ENCODE measurements at places on chromosomes 11 and 22.

DNA sequence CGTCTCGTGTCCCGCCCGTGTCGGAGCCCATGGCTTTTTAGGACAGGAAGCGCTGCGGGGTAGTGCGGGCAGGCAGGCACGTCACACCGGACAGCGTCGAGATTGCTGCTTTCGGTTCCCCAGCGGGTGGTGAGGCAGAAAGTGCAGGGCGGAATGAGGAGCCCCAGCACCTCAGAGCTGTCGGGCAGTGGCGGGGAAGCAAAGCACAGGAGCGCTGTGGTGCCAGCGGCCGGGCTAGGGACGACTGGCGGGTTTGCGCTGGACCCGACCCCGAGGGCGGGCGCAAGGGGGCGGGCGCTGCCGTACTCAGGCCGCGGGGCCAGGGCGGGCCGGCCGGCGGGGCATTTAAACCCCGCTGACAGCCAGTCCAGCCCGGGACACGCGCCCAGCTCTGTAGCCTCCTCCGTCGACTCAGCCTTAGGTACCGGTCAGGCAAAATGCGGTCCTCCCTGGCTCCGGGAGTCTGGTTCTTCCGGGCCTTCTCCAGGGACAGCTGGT lies at the start of gene SLC37A2:
Gene SLC37A2 (plus strand): TSS at position 375 of the 498 bp plus-strand sequence. CDS start 63 bp downstream, at position 438.
- peak; percentile 34 for DNase-seq

DNA sequence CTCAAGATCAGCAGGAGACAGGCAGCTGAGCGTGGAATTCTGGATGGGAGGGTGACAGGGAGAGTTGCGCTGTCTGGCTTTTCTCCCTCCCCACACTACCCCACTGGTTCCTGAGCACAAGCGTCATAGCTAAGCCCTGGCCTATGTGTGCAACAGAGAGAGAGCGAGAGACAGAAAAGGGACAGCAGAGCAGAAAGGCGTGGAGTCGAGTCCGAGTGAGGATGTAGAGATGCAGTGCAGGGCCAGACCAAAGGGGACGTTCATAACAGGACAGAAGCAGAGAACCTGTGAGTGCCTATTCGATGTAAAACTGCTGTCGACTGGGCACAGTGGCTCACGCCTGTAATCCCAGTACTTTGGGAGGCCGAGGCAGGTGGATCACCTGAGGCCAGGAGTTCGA lies 94.0 kb upstream of the TMEM45B start:
- no peak for DNase-seq

DNA sequence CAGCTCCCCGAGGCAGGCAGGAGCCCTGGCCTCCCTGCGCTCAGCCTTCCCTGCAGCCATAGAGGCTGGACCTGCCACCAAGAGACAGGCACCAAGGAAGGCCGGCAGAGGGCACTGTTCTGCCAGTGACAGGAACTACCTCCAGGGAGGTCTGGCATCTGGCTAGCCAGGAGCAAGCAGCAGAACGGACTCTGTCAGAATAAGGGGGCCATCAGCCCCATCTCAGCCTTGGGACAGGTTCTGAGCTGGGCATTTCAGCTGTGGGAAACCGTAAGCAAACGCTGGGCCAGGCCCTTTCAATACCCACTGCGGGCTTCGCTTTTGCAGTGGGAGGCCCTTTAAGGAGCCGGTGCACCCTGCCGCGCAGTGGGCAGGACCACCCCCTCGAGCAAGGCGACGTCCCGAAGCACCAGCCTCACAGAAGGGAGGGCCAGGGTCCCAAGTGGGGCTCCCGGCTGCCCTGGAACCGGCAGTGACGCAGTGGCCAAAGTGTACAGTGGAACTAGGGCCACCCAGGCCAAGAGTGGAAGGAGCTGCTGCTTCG lies 18.2 kb downstream of the IFT27 start:
- DNase-seq, result peak; percentile 59

GRCh38 chr11:62999649-63000048 lies 14.9 kb upstream of the SLC22A6 start:
- no peak for DNase-seq

- no peak for DNase-seq
These were observed 36.7 kb upstream of the CLMP start for GRCh38 chr11:123231777-123232176.

DNA sequence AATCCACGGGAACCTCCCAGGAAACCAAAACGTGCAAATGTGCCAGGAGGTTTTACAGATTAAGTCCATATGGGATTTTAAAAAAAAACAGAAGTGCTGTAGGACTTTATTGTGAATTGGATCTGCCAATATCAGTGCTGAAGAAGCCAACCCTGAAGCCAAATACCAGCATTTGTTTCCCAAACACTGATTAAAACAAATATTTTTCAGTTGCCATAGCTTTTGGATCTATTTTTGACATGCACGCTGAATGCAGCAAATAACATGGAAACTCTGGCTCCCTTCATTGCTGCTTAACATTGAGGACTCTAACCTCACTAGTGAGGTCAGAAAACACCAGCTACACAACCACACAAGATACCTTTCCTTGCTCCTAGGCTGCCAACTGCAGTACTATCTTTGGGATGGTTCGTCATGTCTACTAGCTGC lies 28.4 kb upstream of the SIK2 start:
- no peak for DNase-seq

DNA sequence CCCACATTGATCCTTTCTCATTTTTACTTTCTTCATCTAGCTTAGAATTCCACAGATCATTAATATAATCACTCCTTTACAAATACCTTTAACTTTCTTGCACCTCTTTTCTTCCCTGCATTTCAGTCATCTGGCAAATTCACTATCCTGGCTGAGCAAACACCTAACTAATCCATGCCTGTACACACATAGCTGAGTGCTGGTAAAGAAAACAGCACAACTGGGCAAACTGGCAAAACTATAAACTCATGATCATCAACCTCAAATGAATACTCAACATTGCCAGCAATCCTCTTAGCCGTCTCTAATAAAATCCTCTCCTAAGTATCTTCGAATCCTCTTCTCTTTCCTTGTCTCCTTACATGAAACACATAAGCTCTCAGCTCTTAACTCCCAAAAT lies 52.4 kb downstream of the PICALM start:
- DNase-seq, result no peak

DNA sequence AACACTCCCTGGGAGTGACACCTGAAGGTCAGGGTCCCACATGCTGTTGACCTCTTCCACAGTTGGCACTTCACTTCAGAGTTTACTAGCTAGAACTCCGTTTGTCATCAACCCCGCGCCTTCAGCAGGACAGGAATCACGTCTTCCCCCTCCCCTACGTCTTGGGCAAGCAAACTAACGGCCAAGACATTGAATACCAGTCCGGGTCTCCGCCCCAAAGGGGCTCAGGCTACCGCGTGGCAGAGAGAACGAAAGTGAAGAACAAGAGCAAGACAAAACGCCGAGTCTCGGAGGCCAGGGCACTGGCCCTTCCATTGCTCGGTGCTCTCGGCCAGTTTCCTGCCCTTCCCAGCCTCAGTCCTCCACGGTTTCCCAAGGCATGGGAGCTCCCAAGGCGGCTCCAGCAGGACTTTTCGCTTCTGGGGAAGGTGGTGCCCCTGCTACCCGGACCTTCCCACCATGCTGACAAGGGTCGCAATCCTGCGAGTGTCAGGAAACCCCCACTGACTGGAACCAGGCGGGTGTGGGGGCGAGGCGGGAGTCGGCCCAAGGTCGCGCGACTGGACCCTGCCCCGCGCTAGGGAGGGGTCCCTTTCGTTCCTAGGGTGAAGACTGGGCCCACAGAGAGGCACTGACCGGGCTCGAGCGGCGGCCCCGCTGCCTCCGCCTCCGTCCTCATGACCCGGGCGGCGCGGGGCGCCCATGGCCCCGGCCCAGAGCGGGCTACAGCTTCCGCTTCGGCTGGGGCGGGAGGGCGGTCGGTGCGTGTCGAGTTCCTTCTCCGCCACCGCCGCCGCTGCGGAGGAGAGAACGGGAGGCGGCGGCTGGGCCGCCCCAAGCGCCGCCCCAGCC lies at the start of gene GUCD1:
Gene GUCD1 (minus strand): TSS at position 826 of the 852 bp plus-strand sequence. CDS start 147 bp downstream, at position 679.
- DNase-seq, result no peak

GRCh38 chr11:102111011-102111786 lies 952 bp downstream of the YAP1 start:
- no peak for DNase-seq

- no peak for DNase-seq
These were observed 32.3 kb downstream of the ATP6V1E1 start for GRCh38 chr22:17596226-17596625.

GRCh38 chr22:45832959-45833580 lies 143.9 kb downstream of the WNT7B start:
- no peak for DNase-seq

DNA sequence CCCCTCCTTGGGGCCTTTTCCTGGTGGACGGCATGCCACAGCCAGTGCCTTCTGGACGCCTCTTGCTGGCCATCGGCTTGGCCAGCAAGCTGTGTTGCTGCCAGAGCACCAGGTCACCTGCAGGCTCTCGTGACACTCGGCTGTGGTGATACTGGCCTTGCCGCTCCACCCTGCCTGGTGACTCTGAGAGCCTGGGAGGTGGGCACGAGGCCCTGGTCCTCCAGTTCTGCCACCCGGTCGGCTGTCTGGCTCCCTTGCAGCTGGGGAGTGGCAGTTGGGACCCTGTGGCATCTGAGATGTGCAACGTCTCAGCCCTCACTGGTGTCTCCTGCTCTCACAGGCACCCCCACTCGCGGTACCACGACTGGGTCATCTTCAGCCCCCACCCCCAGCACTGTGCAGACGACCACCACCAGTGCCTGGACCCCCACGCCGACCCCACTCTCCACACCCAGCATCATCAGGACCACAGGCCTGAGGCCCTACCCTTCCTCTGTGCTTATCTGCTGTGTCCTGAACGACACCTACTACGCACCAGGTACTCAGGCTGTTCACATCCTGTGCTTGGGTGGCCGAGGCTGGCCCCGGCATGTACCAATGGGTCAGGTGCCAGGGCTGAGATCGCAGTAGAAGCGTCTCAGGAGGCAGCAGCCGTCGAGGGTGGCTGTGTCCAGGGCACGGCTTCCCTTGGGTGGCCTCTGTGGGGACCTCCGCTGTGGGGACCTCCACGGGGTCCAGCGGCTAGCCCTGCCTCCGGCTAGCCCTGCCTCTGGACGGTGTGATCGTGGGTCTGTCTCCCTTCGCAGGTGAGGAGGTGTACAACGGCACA lies 26.0 kb downstream of the MUC2 start:
- no peak for DNase-seq

DNA sequence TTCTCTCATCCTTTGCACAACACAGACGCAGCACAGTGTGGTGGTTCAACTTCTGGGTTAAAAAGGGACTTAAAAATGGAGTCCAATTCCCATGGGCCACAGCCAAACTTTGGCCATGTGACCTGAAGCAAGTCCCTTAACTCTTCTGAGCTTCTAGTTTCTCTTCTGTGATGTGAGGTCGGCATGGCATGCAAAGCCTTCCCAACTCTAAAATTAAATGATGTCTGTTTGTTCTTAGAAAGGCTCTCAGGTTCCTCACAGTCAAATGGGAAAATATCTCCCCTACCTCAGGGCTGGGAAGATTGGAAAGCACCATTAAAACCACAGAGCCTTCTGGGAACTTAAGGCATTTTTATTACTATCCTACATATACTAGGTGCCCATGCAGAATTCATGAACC lies 38.8 kb downstream of the LGR4 start:
- no peak for DNase-seq

DNA sequence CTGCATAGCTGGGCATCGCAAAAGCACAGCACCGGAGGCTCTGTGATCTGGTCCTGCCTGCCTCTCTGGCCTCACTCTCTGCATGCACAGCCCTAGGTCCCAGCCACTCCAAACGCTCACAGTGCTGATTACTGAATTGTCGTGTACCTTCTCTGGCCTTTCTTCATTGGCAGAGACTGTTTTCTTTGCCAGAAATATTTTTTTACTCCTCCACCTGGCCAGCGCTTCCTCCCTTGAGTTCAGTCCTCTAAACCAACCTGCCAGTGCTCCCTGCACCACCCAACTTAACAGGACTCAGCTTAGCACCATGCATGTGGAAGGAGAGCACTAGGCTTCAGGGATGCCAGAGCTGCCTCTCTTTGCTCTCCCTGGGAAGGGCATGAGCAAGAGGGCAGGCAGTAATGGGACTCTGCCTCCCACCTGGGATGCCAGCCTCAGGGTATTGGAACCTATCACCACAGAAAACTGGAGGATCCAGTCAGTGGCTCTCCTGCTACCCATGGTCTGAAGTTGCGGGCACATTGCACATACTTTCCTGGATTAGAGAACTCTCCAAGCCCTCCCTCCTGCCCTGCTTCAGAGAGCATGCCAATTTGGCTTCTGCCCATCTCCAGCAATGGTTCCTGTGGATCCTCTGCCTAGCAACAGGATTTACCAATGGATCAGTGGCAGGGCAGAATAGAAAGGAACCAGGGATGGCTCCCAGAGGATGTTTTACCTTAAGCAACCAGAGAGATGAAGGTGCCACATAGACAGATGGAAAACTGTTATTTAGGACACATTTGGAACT lies 37.0 kb upstream of the GNAZ start:
- no peak for DNase-seq

- no peak for DNase-seq
These were observed 9.8 kb upstream of the BARX2 start for GRCh38 chr11:129365816-129366215.

DNA sequence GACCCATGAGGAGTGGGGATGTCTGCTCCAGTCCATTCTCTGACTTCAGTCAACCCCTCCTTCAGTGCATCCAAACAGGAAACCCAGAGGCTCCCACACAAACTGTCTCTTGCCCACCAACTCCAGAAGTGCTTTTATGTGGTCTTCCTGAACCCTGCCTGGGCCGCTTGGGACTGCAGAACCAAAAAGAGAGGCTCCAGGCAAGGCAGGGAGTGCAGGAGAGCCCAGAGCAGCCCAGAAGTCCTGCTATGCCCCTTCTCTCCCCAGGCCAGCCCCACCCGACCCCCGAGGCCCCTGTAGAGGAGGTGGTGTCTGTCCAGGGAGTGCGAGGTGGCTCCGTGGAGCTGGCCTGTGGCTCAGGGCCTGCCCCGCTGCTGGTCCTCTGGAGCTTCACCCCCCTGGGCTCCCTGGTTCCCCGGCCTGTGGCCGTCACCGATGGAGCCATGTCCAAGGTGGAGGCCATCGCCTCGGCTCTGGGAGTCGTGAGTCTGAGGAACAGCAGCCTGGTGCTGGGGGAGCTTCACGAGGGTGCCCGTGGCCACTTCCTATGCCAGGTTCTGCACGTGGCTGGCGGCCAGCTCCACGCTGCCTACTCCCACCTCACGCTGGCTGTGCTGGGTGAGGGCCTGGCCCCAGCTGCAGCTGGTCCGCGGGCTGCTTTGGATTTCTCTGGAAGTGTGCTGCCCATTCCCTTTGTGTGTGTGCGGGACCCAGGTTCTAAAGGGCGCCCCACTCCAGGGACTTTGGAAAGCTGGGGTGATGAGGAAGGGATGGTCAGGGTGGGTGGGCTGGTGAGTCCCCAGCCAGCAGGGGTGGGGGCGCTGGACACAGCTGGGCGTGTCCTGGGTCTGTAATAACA lies 1.8 kb downstream of the VSIG10L2 start:
- no peak for DNase-seq

- DNase-seq, result no peak
These were observed 41.3 kb upstream of the TUB start for GRCh38 chr11:8039530-8040260.

DNA sequence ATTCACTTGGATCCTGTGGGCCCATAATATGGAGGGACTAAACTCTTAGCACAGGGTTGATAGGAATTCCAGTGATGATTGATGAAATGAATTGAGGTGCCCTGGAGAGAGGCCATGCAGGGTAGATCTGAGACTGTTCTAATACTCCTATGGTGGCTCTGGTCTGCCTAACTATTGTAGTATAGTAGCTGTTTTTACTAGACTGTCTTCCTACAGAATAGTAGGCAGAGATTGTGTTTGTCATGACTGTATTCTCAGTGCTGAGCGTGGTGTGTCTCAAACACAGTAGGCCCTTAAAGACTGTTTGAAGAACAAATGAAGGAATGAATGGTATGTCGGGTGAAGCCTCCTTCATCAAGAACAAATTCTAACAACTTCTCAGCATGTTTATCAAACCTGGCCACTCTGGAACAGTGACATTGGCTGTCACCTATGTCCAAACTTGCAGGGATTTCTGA lies 107.0 kb upstream of the SESN3 start:
- DNase-seq, result no peak

Data from nucleus accumbens (tissue), 56 donors.